Sigmoid colon (tissue), 7 donors: ENCODE measurements at places on chromosomes 5 and 9. TPM values are rescaled to one million over a fixed set of nuclear protein-coding genes. Genes with fewer than 3 reads are reported as not detected.

C5orf63 gene
- total RNA-seq: 4.1 TPM

ACOT12 gene
- not detected for total RNA-seq

CCDC152 gene
- total RNA-seq: not detected

- no peak for DNase-seq
- no peak overlapping the region for H3K4me3 ChIP-seq
- no peak overlapping the region for H3K27ac ChIP-seq
- no peaks in the 10 kb centered on the region for H3K27me3 ChIP-seq
Measured at GRCh38 chr9:4997631-4998030, 12.6 kb downstream of the JAK2 start.

GRCh38 chr9:110742741-110743371, 74.3 kb downstream of the MUSK start:
- peaks cover 30% of the 10 kb centered on the region for H3K4me1 ChIP-seq
- H3K27me3 ChIP-seq: no peaks in the 10 kb centered on the region
- H3K36me3 ChIP-seq: no peaks in the 10 kb centered on the region
- DNase-seq: no peak

GRCh38 chr5:79263290-79263689, 27.4 kb downstream of the JMY start:
- no peak for DNase-seq
- no peaks in the 10 kb centered on the region for H3K27me3 ChIP-seq
- no peak overlapping the region for H3K27ac ChIP-seq
